Activated naive CD8-positive, alpha-beta T cell treated with anti-CD3 and anti-CD28 coated beads, Interleukin-2, amount 50 U/mL, for 24 hours (primary cell): ENCODE measurements at places on chromosomes 12 and 14.

DNA sequence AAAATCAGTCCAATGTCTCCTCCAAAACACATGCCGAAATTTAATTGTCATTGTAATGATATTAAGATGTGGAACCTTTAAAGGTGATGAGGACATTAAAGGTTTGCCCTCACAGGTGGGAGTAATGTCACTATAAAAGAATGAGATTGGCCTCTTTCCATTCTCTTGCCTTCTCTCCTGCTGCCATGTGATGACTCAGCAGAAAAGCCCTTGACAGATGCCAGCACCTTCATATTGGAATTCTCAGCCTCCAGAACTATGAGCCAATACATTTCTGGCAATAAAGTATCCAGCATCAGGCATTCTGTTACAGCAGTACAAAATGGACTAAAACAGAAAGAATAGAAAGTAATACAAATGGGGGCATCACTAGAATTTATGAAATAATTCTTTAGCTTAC lies 609.7 kb downstream of the SLC16A7 start:
- DNase-seq = no peak

GRCh38 chr14:71451501-71451900 lies 480.7 kb upstream of the RGS6 start:
- no peak for DNase-seq

DNA sequence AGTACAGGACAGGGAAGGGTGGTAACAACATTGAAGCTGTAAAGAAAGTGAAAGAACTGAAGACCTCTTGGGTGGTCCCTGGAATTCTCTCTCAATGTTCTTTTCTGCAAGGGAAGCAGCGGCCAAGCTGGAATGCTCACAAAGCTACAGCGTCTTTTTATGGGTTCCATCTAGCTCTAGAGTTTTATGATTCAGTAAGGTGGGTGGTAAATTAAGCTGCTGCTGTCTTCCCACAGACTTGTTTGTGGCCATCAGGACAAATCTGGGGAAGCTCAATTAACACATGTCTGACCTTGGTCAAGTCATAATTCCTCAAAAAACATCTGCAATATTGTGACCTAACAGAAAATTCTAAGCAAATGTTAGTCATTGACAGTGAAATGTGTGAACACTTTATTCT lies 139.1 kb downstream of the MED13L start:
- DNase-seq = no peak

GRCh38 chr12:6201826-6202225 lies 1.6 kb downstream of the CD9 start:
- DNase-seq = no peak

- no peak for DNase-seq
Observed at GRCh38 chr14:95290871-95291431, 28.8 kb downstream of the CLMN start.

DNA sequence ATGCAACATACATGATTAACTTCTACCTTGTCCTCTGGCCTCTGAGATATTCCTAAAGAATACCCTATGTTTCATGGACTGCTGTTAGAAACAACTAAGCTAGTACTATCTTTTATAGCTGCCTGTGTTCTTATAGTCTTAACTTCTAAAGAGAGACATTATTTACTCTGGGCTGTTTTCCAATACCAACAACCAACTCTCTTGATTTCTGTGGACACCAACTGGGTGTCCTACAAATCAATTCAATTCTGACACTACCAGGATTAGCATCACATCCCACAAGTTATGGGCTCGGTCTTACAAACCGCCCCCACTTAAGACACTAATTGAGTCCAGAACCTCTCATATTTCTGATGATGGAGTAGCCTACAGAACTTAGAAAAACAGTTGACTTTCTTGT lies 8.3 kb downstream of the XPOT start:
- no peak for DNase-seq

GRCh38 chr14:68862954-68863594 lies 70.2 kb upstream of the ZFP36L1 start:
- peak; percentile 81 for DNase-seq
